BJ (cell line): ENCODE measurements at places on chromosomes 3 and 15.

- DNase-seq, result no peak
Measured at GRCh38 chr3:24673596-24673995, 178.9 kb upstream of the THRB start.

DNA sequence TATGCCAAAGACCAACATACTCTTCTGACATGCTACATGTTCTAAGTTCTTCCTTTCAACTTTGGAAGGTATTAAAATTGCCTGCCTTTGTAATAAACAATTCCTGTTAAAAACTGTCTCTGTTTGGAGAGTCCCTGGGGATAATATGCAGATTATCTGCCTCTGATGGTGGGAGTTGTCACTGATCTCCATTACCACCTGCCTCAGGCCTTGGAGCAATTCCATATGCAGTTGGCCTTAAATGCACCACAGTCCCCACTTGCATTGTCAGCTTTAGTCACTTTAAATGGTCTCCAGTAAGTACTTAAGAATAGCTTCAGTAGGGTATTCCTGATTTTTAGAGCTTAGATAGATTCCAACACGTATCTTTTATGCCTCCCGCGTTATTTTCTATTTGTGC lies 121.1 kb upstream of the GOLIM4 start:
- DNase-seq, result no peak

DNA sequence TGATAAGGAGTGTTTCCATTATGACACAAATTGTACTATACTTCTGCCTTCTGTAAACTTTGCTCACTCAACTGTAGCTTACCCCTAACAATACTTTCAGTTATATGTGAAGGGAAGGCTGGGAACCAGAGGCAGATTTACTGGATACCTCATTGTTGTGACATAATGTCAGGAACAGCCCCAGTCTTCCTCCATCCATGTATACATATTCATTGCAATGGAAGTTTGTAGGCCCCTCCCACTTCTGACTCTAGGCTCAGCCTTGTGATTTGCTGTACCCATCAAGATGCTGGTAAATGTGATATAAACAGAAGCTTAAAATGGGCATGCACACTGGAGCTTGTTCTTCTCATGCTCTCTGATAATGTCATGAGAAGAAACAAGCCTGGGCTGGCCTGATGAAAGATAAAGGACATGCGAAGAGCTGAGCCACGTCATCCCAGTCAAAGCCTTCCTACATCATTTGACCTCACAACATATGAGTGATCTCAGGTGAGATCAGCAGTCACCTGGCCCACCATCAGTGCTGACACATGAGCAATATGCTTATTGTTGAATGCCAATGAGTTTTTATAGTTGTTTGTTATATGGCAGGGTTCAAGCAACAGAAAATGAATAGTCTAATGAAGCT lies 267.8 kb downstream of the GAP43 start:
- no peak for DNase-seq

DNA sequence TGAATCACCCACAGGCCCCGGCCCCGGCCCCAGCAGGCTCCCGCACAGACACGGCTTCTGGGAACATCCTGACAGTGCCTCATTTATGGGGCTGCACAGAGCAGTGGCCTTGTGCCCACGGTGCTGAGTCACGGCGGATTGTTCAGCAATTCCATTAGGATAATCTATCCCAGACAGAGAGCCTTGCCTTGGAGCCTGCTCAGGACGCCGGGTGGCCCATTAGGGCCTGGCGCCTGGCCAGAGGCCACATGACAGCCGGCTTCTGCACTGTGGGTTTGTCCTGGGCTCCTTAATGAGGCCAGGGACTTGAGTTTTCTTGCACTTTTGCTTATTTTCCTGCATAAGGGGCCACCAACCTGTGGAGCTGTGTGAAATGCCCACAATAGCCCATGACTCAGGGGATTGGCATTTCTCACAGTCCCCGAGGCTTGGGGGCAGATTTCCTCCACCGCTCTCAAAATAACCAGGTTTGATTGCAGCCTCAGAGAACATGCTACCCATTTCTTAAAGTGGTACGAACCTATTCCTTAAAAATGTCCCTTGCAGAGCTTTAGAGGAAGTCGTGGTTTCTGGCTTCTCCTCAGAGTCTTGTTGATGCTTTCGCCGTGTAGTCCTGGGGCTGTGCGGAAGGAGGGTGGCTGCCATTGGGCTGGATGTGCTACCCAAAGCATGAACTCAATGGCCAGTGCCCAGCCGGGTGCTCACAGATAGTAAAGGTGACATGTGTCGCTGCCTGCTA lies 19.0 kb downstream of the SYNM start:
- peak; percentile 92 for DNase-seq

DNA sequence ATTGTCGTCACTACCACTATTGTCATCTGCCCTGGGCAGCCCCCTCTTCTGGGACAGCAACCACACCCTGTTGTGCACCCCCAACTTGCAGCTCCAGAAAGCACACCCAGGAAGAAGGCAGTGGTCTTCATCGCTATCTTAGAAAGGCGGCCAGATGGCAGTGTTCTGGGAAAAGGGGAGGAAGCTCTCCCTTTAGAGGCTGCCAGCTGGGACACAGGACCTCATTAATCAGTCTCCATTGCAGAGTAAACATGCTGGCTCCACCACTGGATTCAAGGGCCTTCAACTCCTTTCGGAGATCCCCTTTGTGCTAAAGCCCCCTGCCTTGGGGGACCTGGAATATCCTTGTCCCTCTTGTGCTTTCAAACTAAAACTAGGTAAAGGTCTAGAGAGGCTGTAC lies 199.3 kb upstream of the LINGO1 start:
- DNase-seq, result no peak

GRCh38 chr15:77083381-77084160 lies 12.7 kb upstream of the TSPAN3 start:
- no peak for DNase-seq

- DNase-seq, result no peak
Measured at GRCh38 chr15:77901921-77902750, 175.4 kb downstream of the TBC1D2B start.

DNA sequence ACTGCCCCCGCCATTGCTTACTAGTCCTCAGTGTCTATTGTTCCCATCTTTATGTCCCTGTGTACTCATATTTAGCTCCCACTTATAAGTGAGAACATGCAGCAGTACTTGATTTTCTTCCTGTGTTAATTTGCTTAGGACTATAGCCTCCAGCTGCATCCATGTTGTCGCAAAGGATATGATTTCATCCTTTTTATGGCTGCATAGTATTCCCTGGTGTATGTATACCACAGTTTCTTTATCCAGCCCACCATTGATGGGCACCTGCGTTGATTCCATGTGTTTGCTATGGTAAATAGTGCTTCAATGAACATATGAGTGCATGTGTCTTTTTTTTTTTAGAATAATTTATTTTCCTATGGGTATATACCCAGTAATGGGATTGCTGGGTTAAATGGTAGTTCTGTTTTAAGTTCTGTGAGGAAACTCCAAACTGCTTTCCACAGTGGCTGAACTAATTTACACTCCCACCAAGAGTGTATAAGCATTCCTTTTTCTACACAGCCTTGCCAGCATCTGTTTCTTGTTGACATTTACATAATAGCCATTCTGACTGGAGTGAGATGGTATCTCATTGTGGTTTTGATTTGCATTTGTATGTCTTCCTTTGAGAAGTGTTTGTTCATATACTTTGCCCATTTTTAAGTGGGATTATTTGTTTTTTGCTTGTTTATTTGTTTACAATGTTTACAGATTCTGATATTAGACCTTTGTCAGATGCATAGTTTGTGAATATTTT lies 53.7 kb downstream of the GALK2 start:
- no peak for DNase-seq

DNA sequence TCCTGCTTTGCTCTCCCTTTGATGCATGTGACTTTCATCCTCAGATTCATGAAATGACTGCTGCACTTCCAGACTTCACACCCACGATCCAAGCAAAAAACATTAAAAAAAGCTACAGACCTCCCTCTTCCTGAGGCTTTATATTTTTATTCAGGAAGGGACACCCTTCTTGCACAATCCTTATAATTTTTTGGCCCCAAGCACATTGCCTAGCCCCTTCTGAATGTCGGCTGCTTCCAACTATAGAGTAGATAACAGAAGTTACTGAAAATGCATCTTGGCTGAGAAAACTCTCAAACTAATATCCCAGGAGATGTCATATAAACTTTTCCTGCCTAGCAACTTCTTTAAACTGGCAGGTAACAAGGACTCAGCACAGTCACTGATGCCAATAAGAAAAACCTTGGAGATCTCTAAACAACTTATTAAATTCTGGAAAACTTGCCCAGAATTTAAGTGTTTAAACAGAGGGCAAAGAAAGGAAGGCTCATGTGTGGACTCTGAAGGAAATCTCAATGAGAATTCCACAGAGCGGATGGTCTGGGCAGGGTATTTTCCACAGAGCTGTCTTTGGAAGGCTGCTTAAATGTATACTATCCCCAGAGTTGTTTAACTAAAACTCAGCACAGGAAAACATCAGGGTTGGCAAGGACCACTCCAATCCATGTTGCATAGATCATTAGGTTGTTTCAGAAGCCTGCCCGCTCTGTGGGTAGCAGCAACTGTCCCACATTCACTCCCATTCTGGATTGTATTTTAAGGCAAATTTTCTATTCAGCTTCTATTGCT lies 746.8 kb upstream of the LMCD1 start:
- no peak for DNase-seq

GRCh38 chr3:157070678-157070999 lies 89.3 kb downstream of the CCNL1 start:
- no peak for DNase-seq

- DNase-seq, result no peak
Measured at GRCh38 chr3:159938714-159939113, 49.9 kb upstream of the IL12A start.

GRCh38 chr3:59605318-59605717 lies 555.5 kb upstream of the CFAP20DC start:
- DNase-seq, result no peak

GRCh38 chr3:160376681-160377080 lies 22.3 kb downstream of the IFT80 start:
- no peak for DNase-seq

DNA sequence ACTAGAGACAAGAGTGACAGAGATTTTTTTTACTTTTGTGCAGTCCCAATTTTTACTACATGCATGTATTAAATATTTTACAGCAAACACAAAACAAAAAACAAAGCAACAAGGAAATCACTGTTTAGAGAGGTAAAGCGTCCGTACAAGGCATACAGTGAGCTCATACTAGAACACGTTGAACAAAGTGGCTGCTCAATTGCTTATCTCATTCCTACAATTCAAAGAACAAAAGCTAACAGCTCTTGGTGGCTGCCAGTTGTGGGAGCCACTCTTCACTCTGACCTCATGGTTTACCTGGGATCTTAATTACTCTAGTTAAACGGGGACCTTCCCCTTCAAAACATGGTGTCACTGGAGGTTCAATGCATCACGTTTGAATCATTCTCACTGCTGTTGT lies 7.6 kb upstream of the ARHGEF26 start:
- DNase-seq, result no peak

GRCh38 chr15:68055224-68055705 lies 1.1 kb downstream of the PIAS1 start:
- DNase-seq, result no peak

DNA sequence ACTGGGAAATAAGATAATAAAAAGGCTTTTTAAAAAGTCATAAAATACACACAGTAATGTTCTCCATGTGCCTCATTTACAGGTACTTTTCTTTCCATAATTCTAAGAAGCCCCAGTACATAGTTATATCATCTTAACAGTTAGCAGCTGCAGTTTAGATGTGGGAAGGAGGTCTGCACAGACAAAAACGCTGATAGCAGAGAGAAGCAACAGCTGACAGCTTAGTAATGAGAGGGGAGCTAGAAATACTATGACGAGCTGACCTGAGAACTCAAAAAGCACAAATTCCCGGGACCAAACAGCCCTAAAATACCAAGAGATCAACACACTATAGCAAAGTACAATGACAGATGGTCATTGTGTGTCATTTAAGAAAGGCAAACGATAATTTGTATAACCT lies 36.7 kb upstream of the ARHGEF3 start:
- no peak for DNase-seq

DNA sequence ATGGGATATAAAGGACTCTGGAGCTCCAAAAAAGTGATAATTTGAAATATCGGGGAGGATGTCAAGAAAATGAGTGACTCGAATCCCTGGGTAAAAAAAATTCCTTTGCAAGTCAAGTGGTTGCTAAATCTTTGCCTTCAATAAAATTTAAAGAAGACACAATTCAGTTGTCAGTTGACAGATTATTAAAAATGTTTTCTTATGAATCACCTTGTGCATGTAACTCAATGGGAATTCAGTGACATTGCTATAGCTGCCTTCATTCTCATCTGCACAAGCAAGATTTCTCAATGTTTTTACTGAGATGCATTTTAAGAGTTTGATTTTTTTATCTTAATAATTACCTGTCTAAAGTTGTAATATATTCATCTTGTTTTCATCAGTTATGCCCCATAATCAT lies 264.0 kb upstream of the IL12A start:
- no peak for DNase-seq

- peak; percentile 69 for DNase-seq
Measured at GRCh38 chr15:101070502-101071273, 151.5 kb downstream of the LRRK1 start.

DNA sequence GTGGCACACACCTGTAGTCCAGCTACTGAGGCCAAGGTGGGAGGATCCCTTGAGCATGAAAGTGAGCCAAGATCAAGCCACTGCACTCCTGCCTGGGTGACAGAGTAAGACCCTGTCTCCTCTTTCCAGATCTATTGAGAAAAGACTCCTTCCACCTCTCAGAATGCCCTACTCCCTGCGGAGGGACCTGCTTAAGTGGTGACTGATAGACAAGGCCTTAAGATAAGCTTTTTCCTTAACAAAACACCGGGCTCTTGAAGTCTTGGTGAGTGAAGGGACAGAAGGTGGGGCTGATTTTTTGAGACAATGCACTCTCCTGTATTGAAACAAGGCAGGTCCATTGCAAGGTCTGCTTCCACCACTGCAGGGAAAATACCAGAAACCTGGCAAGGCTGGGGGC lies 338.4 kb upstream of the FRG2C start:
- DNase-seq, result no peak

- no peak for DNase-seq
Measured at GRCh38 chr3:186713499-186713898, 3.7 kb upstream of the KNG1 start.

DNA sequence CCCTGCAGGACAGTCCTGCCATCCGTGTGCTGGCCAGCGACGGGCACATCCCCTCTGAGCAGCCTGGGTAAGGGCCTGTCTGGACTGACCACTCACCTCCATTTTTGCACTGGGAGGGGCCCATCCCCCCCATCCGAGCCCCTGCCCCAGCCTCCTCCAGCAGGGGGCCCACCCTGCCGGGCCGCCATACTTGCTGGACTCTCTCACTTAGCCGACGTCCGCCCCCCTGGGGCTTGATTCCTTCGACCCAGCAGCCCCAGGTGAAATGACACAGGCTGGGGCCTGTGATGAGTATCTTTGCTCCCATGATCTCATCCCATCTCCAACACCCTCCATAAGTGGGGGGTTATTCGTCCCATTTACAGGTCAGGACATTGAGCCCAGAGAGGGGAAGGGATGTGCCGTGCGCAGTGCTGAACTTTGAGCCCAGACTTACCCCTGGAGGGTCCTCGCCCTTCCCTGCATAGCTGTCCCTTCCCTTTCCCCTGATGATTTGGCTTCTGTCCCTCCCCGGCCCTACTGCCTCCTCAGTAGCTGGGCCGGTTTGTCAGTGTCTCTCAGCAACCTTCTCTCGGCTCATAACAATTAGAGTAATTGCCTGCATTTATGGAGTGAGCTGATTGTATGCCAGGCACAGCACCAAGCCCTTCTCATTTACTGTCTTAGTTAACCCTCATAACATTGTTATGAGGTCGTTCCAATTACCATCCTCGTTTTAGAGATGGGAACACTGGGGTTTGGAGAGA lies 4.2 kb downstream of the LMAN1L start:
- DNase-seq, result no peak

GRCh38 chr15:42080186-42080918 lies 14.0 kb downstream of the PLA2G4D start:
- DNase-seq, result no peak
